MCF 10A (cell line): ENCODE measurements at places on chromosomes 4 and X.

DNA sequence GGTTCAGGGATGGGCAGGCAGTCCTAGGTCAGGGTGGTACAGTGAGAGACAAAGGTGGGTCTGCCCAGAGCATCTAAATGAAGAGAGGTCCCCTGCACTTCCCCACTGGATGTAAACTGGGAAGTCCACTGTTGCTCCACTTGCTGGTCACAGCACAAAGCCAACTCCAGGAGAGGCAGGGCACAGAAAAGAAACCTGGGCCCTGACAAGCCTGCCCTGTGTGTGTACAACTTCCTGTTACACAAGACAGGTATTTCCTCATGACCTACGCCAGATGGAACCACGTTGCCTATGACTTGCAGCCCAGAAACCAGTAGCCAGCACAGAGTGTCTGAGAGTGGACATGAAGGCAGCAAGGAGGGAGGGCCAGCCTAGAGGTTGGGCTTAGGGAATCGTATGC is 161.8 kb downstream of the SH3KBP1 start:
- DNase-seq = peak; percentile 84

GRCh38 chrX:129771266-129771995 is 8.3 kb upstream of the SASH3 start:
- no peak for DNase-seq

DNA sequence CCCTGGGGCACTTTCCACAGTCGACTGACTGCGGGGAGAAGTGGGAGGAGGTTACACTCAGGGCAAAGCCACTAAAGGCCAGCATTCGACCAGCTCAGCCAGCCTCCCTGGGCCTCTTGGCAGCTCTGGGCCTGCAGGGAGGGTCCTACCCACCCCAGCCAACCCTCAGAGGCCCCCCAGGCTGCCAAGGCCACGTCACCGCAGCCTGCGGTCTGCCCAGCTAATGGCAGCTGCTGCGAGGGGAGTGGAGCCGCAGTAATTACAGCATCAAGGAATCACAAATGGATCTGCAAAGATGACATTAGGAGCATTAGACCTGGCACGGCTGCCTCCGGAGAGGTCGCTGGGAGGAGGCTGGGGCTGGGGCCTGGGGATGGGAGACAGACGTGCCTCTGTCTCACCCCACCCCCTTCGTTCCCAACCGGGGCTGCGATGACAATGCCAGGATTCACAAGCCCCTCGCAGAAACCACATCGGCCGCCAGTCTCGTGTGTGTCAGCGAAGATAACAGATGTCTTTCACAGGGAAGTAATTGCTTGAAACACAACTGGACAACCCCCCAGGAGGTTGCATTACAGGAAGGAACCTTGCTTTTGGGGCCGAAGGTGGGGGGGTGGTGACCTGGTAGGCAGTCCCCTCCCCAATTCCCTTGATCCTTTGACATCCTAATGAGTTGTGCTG is 367.6 kb downstream of the BCOR start:
- no peak for DNase-seq

GRCh38 chr4:173125216-173125812 is 43.3 kb upstream of the GALNT7 start:
- no peak for DNase-seq

DNA sequence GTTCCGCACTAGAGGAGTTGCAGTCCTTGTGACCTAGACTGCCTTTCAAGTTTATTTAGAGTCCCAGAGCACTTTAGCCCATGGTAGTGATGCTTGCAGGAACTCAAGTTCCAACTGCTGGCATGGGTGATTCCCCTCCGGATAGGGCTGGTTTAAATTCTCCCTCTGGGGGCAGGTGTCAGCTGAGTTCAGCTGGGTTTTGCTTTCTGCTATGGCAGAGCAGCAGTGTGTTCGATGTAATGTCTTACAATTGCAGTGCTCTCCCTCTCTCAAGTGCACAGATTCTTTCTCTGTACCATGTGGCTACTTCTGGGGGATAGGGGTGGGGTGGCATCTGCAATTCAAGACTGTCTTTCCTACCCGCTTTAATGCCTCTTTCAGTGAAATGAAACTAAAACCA is 164.8 kb upstream of the ZIC3 start:
- DNase-seq = no peak

DNA sequence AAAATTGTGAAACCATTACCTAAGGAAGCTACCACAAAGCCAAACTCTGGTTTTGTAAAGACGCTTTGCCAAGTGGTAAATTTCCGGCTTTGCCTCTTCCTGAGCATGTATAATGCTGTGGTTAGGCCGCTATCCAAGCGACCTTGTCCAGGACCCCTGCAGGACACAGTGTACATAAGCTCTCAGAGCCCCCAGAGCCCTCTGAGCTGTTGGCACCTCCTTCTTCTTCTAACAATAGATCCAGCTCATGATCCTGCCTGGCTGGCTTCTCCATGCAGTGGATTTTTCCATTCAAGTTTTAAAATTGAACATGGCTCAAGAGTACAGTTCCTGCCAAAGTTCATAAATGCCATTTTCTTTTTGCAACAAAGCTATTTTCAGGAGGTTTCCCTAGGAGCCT is 326.7 kb downstream of the MAPK10 start:
- DNase-seq = peak; percentile 95

DNA sequence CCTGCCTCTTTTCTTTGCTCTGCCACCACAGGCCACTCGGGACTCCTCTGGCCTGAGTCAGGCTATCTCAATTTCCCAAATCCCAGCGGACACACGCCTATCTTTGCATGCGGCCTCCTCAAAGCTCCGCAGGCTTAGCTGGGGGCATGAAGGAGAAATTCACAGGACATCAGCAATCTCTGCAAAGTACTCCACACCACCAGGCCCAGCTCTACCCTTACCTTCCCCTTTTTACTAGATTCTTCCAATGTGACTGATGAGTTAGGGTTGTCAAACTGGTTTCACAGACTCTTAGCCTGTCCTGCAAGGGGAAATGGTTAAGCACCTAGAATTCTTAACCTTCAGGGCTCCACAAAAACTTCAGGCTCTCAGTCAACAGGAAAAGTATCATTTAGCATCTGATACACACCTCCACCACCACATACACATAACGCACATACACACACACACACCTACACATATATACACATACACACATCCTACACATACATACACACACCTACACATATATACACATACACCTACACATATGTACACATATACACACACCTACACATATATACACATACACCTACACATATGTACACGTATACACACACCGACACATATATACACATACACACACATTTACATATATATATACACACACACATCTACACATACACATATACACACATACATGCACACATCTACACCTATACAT is 349.1 kb downstream of the ANK2 start:
- DNase-seq = no peak

- DNase-seq = no peak
Measured at GRCh38 chrX:683576-683975, 53.0 kb downstream of the SHOX start.

DNA sequence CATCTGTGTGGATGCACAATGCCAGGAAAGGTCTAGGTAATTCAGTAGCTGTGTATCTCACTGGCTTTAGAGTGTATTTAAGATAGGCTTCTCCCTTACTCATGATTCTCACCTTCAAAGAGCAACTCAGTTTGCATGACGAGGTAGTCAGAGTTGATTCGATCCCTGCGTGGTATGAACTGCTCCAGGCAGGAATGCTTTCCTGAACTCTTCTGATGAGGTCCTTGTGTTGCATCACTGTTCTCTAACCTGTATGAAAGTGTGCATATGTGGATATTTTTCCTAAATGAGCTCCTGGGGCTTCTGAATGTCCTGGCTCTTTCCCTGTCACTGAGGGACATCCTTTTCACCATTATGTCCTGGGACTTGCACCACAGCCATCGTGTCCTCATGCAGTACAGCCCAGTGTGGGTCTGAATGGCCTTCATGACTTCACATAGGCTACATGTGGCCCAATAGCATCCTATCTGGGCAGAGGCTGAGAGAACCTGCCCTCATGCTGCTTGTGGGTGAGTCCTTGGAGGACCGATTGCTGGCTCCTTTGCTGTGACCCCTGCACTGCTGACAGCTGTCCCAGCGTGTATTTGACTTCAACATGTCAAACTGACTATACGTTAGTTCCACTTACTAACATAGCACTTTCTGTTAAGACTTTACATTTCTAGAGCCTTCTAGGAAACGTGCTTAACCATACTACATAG is 65.3 kb upstream of the WDR1 start:
- DNase-seq = no peak

DNA sequence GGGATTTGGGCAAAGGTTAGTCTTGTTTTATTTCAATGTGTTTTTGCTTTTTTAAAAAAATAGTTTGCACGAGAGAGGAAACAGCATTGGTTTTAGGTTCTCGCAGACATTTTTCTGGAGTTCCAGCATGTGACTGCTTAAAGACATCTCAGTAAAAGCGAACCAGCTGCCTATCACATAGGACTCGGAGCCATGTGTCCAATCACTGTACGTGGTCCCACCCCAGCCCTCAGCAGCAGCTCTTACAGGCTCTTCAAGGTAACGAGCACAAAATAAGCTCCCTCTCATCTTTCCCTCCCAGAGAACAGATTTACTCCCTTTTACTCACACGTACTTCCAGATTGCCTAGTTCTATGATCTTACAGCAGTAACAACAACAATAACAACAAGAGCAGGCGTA is 68.7 kb downstream of the MCF2 start:
- DNase-seq = no peak

DNA sequence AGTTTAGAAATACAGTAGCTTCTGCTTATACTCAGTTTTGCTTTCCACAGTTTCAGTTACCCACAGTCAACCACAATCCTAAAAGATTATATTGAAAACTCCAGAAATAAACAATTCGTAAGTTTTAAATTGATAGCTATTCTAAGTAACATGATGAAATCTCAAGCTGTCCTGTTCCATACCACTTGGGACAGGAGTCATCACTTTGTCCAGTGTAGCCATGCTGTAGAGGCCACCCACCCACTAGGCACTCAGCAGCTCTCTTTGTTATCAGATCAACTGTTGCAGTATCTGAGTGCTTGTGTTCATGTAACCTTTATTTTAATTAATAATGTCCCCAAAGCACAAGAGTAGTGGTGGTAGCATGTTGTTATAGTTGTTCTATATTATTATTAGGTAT is 117.5 kb upstream of the IQCM start:
- DNase-seq = no peak

GRCh38 chrX:147917700-147918695 is 6.3 kb downstream of the FMR1 start:
- DNase-seq = no peak

- DNase-seq = peak; percentile 30
Measured at GRCh38 chr4:55435141-55435841, 39.5 kb downstream of the TMEM165 start.

DNA sequence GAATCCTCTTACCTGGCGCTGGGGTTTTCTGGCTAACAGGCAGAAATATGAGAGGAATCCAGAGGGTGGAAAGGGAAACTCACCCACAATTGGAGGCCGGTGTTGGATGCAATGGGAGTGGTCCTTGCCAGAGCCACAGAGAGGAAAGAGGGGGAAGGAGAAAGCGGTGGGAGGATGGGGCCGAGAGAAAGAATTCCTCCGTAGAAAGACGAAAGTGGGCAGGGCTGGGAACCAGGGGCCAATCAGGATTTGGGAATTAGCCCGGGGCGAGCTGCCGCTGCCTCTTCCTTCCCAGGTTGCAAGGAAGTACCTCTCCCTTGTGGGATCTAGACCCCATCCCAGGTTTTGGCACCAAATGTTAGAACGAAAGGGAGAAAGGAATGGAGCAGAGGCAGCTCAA is 83.1 kb upstream of the SPIN4 start:
- DNase-seq = no peak

DNA sequence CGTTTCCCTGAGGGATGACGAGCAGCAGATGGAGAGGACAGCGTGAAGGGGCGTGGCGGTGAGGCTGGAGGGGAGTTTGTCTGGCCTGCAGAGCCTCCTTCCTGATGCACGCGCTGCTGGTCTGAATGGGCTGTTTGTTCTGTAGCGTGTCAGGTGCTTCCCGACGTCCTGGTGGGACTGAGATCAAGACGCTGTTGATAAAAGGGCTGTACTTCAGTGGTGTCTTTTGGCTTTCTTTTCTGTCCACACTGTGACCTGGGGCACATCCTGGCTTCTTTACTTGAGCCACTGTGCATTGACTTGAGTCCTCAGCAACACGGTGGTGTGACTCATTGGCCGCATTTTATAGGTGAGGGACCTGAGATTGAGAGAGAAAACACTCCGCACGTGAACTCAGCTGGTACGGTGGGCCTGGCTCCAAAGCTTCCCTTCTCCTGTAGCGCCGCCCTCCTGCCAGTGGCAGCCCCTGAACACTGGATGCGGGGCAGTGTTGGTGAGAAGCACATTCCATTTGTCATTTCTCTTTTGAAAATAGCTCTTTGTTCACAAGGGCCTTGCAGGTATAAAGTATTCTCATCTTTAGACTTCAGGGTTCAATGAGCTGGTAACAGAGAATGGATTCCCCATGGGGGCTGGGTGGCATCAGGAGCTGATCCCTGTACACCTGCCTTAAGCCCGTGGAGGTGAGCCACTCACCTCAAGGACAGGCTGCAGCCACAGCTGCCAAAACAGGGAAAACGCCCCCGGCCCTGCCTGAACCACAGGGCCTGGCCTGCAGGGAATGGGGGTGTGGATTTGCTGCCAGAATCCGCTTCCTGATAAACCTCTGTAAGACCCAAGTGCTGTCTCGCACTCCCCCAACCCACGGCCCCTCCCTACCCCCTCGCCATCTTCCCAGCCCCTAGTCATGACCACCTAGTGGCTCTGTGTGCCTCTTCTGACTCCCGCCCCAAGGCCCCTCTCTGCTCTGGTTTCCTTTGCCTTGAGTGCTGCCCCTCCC is 29.2 kb downstream of the NSG1 start:
- DNase-seq = no peak

GRCh38 chr4:31984872-31985271 is 1264.7 kb downstream of the PCDH7 start:
- DNase-seq = peak; percentile 41

DNA sequence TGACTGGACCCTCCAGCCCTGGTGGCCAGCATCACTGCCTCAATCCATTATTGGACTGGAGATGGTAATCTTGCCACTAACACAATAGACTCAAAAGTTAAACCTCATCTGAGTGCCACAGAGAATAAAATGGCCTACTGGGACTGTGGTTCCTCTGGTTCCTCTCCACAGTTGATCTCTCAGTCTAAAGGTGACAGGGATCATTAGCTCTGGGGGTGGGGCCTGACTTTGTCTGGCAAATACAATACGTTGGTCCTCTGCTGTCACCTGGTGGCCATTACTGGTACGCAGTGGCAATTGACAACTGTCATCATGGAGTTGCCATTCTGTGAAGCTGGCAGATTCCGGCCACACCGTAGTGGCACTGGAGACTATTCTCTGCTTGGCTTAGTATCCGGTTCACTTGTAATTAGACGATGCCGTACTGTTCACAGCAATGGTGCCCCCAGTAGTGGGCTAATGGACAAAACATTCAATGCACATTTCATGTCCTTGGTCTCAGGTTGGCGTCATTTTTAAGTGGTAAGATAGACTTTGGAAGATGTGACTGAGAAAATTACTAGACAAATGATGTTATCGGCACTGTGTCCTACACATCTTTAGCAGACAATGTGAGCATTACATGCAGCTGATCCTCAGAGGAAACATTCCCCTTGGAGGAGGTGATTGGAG is 6.7 kb downstream of the FGFBP2 start:
- peak; percentile 89 for DNase-seq

DNA sequence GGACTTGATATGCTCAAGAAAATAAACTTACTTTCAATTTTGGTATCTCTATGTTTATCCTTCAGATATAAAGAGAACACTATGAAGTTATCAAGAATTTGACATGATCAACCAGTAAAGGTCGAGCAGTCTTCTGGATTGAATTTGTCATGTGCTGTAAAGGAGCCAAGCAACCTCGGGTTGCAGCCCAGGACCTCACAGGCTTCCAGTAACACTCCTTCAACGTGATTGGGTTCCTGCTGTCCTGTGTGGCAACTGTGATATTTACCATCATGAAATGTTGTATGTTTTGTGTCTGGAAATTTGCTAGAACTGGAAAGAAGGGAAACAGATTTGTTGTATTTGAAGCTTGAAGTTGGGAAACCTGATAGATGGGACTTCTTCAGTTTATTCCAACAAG is 52.0 kb upstream of the UGT2B7 start:
- no peak for DNase-seq
